ENCODE measurements at places on chromosomes 7 and 10.

GRCh38 chr10:21521751-21522533 is 3.5 kb downstream of the SKIDA1 start:
- no peak for DNase-seq

- DNase-seq = no peak
Measured at GRCh38 chr10:15310776-15311568, 60.1 kb downstream of the FAM171A1 start.

DNA sequence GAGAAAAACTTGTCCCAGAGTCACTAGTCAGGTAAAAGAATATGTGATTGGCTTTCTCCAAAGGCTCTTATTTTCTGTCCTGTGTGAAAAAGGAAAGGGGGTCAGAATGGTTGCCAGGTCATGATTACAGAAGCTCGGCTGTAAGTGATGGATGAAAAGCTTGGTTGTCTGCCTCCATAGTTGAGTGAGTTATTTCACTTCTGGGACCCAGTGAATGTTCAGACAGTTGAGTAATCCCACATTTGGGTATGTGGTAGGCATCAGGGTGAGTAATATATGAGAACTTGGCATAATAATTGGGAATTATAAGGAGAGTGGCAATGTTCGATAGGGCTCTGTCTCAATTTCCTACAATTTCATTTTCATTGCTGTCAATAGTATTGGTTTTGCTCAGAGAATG is 72.5 kb downstream of the BBS9 start:
- DNase-seq = no peak

GRCh38 chr10:30728766-30729165 is 99.2 kb upstream of the LYZL2 start:
- no peak for DNase-seq

GRCh38 chr10:126561921-126562680 is 108.4 kb downstream of the C10orf90 start:
- DNase-seq = no peak

- DNase-seq = no peak
Measured at GRCh38 chr10:20856484-20856883, 40.6 kb downstream of the NEBL start.

GRCh38 chr7:135971366-135971725 is 5.8 kb downstream of the MTPN start:
- no peak for DNase-seq

DNA sequence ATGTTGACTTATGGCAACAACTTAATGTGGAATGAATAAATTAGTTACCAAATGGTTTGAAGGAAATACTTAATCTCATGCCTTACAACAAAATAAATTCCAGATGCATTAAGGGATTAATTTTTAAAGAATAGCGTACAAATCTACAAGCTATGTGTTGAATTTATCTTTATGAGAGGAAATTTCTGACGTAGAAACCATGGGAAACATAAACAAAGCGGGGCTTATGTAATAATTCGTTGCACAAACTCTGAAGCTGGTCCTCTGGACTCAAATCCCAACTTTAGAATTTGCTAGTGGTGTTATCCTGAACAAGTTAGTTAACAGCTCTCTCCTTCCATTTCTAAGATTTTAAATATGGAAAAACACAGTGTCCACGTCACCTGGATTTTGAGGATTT is 137.4 kb upstream of the CALCR start:
- no peak for DNase-seq
